ENCODE measurements at places on chromosomes 6 and 20.

GRCh38 chr6:137370871-137371633, 123.1 kb downstream of the OLIG3 start:
- DNase-seq = no peak

DNA sequence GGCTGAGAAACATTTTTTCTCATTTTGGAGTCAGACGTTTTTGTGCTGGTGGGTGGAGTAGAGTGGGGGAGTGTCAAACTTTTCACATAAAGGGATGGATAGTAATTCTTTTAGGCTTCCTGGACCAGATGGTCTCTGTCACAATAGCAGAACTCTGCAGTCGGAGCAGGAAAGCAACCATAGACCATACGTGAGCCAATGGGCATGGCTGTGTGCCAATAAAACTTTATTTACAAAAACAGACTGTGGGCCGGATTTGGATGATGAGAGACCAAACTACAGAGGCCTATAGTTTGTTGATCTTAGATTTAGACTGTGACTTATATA, 70.8 kb upstream of the SLC22A23 start:
- DNase-seq = no peak

DNA sequence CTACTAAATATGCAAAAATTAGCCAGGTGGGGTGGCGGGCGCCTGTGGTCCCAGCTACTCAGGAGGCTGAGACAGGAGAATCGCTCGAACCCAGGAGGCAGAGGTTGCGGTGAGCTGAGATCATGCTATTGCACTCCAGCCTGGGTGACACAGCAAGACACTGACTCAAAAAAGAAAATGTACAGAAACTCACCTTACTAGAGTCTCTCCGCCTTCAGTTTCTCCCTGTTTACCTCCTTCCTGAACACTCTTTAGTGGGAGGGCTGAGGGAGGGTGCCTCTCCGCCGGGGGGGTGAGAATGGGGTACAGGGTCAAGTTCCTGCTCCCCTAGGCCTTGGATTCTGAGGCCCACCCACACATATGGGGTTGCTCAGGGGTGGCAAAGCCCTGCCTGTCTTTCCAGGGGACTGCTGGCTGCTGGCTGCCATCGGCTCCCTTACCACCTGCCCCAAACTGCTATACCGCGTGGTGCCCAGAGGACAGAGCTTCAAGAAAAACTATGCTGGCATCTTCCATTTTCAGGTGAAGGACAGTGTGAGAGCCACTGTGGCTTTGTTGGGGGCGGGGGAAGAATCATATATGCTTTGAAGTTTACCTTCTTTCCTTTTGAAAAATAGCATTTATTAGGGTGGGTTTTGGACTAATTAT, 13.4 kb downstream of the CAPN11 start:
- DNase-seq = no peak

GRCh38 chr6:96153775-96154174, 138.0 kb downstream of the FUT9 start:
- DNase-seq = no peak

DNA sequence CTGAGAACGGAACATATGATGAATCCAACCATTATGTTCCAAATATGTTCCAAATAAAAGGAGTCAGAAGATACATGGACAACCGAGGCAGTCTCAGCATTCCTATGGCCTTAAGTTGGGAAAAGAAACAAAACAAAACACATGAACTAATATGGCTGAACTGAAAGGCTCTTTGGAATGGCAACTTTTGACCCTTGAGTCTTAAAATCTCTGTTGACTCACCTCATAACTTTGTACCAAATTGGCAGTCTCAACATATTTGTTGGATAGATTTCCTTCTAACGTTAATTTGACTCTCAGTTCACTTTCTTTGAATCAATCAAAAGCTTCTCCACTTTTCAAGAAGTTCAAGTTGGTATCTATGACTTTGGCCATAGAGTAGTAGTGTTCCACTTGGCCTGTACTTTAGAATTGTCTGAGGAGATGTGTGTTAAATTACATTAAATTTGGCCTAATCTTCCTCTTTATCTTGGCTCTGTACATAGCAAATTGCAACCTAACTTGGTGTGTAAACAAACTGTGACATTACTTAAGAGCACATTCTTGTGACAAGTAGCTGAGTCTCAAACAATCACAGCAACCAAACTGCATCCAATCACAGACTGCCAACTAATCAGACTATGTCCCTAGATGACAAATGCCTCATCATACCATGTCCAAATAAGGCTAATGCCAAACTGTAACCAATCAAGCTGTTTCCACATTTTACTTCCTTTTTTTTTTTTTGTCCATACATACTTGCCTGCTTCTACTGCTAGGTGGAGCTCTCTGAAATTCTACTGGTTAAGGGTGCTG, 208.8 kb downstream of the BMP2 start:
- DNase-seq = no peak

GRCh38 chr6:36139431-36139830, 9.1 kb downstream of the MAPK13 start:
- DNase-seq = no peak

- peak; percentile 38 for DNase-seq
Measured at GRCh38 chr20:46027245-46027853, 1.7 kb upstream of the SLC12A5 start.

Data from kidney capillary endothelial cell (primary cell).